ENCODE measurements at places on chromosomes 7 and 10.

GRCh38 chr7:23055582-23056178 is 41.8 kb upstream of the HYCC1 start:
- no peaks in the 10 kb centered on the region for H3K4me1 ChIP-seq
- H3K27me3 ChIP-seq: no peaks in the 10 kb centered on the region
- H3K36me3 ChIP-seq: no peaks in the 10 kb centered on the region
- DNase-seq: peak; percentile 39
- H3K27ac ChIP-seq: no peak overlapping the region

GRCh38 chr10:118760265-118760664 is 5.5 kb upstream of the CACUL1 start:
- H3K36me3 ChIP-seq: no peaks in the 10 kb centered on the region
- H3K27ac ChIP-seq: no peak overlapping the region
- H3K27me3 ChIP-seq: no peaks in the 10 kb centered on the region
- no peak for DNase-seq

GRCh38 chr10:1291178-1292090 is 235.2 kb downstream of the WDR37 start:
- H3K27ac ChIP-seq: no peak overlapping the region
- no peak for DNase-seq
- H3K36me3 ChIP-seq: no peaks in the 10 kb centered on the region
- no peaks in the 10 kb centered on the region for H3K4me1 ChIP-seq
- H3K4me3 ChIP-seq: no peak overlapping the region
- no peaks in the 10 kb centered on the region for H3K27me3 ChIP-seq

GRCh38 chr10:84798312-84798711 is 469.9 kb downstream of the CCSER2 start:
- no peak for DNase-seq
- no peaks in the 10 kb centered on the region for H3K4me1 ChIP-seq
- H3K4me3 ChIP-seq: no peak overlapping the region
- H3K27me3 ChIP-seq: no peaks in the 10 kb centered on the region

- no peak overlapping the region for H3K27ac ChIP-seq
- H3K36me3 ChIP-seq: no peaks in the 10 kb centered on the region
- DNase-seq: no peak
- no peaks in the 10 kb centered on the region for H3K4me1 ChIP-seq
- no peaks in the 10 kb centered on the region for H3K27me3 ChIP-seq
- no peak overlapping the region for H3K4me3 ChIP-seq
Measured at GRCh38 chr7:132211971-132212370, 364.3 kb downstream of the PLXNA4 start.

GRCh38 chr7:68058014-68058413 is 1061.4 kb downstream of the TYW1 start:
- no peak overlapping the region for H3K4me3 ChIP-seq
- no peak overlapping the region for H3K27ac ChIP-seq
- H3K4me1 ChIP-seq: no peaks in the 10 kb centered on the region
- DNase-seq: no peak
- H3K36me3 ChIP-seq: no peaks in the 10 kb centered on the region

- H3K4me1 ChIP-seq: no peaks in the 10 kb centered on the region
- no peaks in the 10 kb centered on the region for H3K27me3 ChIP-seq
- H3K36me3 ChIP-seq: no peaks in the 10 kb centered on the region
- no peak for DNase-seq
- H3K27ac ChIP-seq: no peak overlapping the region
Measured at GRCh38 chr10:22752272-22752889, 38.0 kb upstream of the PIP4K2A start.

DNA sequence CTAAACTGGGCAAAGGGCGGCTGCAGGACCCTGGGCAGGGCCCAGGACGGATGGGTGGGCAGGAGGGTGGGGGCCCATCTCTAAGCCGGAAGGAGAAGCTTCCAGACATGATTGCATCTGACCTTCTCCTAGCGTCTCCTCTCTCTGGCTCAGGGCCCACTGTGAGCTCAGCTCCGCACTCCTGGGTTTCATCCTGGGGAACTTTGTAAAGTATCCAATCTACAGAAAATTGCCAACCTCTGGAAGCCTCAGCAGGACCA is 8.8 kb upstream of the RET start:
- no peak for DNase-seq
- no peaks in the 10 kb centered on the region for H3K27me3 ChIP-seq
- no peak overlapping the region for H3K4me3 ChIP-seq
- no peaks in the 10 kb centered on the region for H3K4me1 ChIP-seq
- no peak overlapping the region for H3K27ac ChIP-seq

DNA sequence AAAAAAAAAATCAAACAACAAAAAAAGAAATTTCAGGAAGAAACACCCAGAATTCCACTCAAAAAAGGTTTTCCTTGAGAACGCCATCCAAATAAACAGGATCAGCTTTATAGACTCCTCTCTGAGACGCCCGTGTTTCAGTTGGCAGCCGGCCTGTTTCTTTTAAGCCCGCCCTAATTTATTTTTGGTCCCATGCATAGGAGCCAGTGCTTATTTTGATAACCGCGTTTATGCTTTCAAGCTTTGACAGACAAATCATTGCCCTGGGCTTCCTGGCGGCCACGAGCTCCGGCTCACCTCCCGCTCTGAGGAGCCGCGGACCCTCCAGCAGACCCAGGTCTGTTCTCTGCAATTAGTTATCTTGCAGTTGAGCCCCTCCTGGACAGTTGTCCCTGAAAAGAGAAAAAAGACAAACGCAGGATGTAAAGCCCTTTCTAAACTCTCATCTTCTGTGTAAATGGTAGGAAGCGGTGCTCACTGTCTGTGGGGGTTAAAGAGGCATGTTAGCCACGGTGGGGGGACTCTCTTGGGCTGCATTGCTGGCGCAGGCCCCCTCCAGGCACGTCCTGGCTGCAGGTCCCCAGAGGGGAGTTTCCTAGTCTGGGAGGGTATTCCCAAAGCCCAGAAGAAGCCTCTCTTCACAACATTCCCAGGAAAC is 22.2 kb upstream of the UNCX start:
- H3K4me1 ChIP-seq: no peaks in the 10 kb centered on the region
- no peaks in the 10 kb centered on the region for H3K36me3 ChIP-seq
- no peak overlapping the region for H3K4me3 ChIP-seq
- H3K27ac ChIP-seq: no peak overlapping the region
- peaks cover 15% of the 10 kb centered on the region for H3K27me3 ChIP-seq

DNA sequence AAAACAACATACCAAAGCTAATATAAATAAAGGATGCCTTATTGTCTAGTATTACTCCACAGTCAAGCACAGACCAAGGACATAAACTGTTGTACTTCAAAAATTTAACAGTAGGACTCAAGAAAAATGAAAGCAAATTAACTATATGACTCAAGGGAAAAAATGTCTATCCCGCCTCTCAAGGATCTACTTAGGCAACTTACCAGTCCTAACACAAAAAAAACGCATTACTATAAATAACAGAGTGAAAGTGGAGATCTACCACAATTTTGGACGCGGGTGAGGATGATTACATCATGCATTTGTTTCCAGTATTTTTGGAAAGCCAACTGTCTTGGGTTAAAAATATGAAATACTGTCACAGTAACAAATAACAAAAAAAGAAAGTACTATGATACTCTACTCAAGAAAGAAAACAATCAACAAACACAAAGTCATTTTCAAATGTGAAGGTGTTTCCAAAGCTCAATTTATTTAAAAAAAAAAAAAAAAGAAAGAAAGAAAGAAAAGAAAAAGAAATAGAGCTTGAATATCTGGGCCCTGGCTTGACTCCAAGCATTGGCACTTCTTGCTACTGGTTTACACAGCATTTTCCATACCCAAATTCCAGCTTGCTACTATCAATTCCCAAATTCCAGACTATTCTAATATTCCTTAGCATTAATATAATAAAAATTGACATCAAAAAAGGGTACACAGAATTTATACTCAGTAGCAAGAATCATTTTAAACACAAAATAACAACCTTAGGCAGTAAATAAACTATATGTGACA is 99.4 kb downstream of the RSU1 start:
- no peak overlapping the region for H3K27ac ChIP-seq
- H3K27me3 ChIP-seq: no peaks in the 10 kb centered on the region
- no peak overlapping the region for H3K4me3 ChIP-seq
- no peak for DNase-seq

- H3K36me3 ChIP-seq: no peaks in the 10 kb centered on the region
- no peak overlapping the region for H3K4me3 ChIP-seq
- no peak for DNase-seq
- H3K27me3 ChIP-seq: no peaks in the 10 kb centered on the region
Measured at GRCh38 chr7:28623105-28623730, 210.9 kb downstream of the CREB5 start.

DNA sequence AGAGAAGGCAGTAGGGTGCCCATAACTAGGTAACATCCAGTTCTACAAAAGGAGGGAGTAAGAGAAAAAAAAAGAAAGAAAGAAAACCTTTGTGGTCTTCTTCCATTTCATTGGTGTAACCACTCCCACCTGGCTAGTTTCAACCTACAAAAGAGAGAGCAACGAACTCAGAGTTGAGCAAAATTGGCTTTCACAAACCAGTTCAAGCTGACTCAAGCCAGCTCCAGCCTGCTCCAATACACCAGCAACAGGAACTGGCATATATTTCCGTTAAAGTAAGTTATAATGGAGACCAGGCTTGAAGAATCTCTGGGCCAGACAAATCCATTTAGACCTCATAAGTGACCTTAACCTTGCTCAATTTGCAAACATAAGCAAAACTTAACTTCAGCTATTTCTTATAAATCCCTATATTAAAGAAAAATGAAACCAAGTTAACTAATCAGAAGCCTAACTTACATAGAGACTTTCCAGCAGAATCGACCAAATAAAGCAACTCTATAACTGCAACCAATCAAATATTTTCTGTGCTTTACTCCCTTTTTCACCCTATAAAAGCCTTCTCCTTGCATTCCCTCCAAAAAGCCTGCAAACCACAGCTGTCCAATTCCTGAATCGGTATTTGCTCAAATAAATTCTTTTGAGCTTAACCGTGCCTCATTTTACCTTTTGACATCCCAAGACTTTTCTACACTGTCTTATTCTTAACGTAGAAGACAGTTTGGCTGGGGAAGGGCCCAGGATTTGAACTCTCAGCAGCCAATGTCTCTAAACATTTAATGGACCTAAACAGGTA is 10.1 kb downstream of the ANKRD22 start:
- no peaks in the 10 kb centered on the region for H3K36me3 ChIP-seq
- H3K4me3 ChIP-seq: no peak overlapping the region
- H3K4me1 ChIP-seq: no peaks in the 10 kb centered on the region
- no peak overlapping the region for H3K27ac ChIP-seq
- DNase-seq: no peak
- H3K27me3 ChIP-seq: no peaks in the 10 kb centered on the region

DNA sequence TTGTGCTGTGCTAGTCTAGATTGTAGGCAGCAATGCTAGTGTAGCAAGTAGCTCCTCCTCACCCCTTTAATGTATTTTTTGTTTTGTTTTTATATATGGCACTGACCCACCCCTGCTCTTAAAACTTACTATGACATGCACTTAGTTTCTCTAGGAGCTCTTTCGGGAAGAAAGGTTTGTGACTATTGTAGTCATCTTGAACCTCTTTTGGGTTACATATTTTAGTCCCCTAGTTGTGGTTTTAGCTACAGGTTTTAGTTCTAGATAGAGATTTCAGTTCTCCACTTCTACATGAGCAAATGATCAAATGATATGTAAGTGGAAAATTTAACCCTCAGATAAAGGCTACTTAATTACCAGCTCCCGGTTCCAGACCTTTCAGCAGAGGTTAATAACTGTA is 14.9 kb downstream of the MINPP1 start:
- no peaks in the 10 kb centered on the region for H3K36me3 ChIP-seq
- H3K27me3 ChIP-seq: no peaks in the 10 kb centered on the region
- H3K4me1 ChIP-seq: no peaks in the 10 kb centered on the region
- H3K27ac ChIP-seq: no peak overlapping the region

- no peak for DNase-seq
- H3K4me1 ChIP-seq: no peaks in the 10 kb centered on the region
- no peak overlapping the region for H3K27ac ChIP-seq
- no peak overlapping the region for H3K4me3 ChIP-seq
Measured at GRCh38 chr10:122257041-122257440, 14.1 kb upstream of the BTBD16 start.

- H3K4me1 ChIP-seq: no peaks in the 10 kb centered on the region
- H3K27ac ChIP-seq: no peak overlapping the region
- DNase-seq: no peak
- no peak overlapping the region for H3K4me3 ChIP-seq
- no peaks in the 10 kb centered on the region for H3K27me3 ChIP-seq
Measured at GRCh38 chr7:111045449-111045848, 45.5 kb upstream of the LRRN3 start.

GRCh38 chr10:5581670-5582566 is 57.2 kb downstream of the CALML3 start:
- H3K4me3 ChIP-seq: no peak overlapping the region
- no peak overlapping the region for H3K27ac ChIP-seq
- H3K4me1 ChIP-seq: no peaks in the 10 kb centered on the region
- DNase-seq: no peak
- H3K36me3 ChIP-seq: no peaks in the 10 kb centered on the region

- H3K4me1 ChIP-seq: no peaks in the 10 kb centered on the region
- no peak overlapping the region for H3K27ac ChIP-seq
- H3K4me3 ChIP-seq: no peak overlapping the region
- H3K27me3 ChIP-seq: no peaks in the 10 kb centered on the region
- no peaks in the 10 kb centered on the region for H3K36me3 ChIP-seq
Measured at GRCh38 chr10:82683945-82684344, 809.0 kb downstream of the NRG3 start.

DNA sequence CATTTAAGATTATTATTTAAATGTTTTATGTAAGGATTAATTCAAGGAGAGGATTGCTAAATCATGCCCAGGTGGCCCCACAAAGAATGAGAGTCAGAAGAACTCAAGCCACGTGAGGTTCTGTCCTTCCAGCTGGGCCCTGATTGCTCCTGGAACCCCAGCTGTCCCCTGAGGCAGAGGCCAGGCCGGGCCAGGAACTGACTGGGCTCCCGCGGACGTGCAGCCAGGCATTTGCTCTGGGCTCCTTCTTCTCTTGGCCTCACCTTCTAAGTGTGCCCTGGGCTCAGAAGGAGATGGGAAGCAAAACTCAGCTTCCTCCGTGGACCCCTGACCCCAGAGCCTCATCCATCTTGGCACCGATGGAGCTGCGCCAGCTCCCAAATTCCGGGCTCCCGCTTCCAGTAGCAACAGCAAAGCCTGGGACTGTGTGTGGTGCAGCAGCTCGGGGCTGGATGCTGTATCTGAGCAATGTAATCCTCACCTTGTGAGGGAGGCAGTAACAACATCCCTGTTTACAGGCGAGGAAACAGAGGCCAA is 250.6 kb upstream of the PPP2R2D start:
- H3K27ac ChIP-seq: no peak overlapping the region
- H3K27me3 ChIP-seq: peaks cover 17% of the 10 kb centered on the region
- no peak for DNase-seq
- no peaks in the 10 kb centered on the region for H3K4me1 ChIP-seq
- no peak overlapping the region for H3K4me3 ChIP-seq

DNA sequence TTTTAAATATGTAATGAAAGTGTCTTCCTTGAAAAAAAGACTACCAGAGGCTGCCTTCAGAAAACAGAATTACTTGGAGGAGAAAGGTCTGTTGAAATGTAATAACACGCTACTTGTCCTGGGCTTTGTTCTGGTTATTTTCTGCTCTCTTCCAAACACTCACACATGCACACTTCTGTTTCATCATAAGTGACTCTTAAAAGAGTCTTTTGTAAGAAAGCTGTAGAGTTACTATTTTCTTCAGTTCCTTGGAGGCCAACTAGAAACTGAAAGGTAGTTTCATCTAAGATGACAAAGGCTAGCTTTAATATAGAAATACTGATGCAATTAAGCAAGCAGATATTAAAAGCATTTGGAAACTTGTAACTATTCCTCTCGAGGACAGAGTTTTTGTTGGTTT is 39.1 kb downstream of the TASOR2 start:
- H3K27me3 ChIP-seq: no peaks in the 10 kb centered on the region
- DNase-seq: no peak
- H3K36me3 ChIP-seq: no peaks in the 10 kb centered on the region
- no peak overlapping the region for H3K27ac ChIP-seq
- no peak overlapping the region for H3K4me3 ChIP-seq
